DMS79 treated with DMSO at 0.1 percent for 48 hours (cell line): ENCODE measurements at places on chromosomes 3 and 15.

GRCh38 chr3:185699927-185700326, 113.8 kb downstream of the SENP2 start:
- DNase-seq: no peak

DNA sequence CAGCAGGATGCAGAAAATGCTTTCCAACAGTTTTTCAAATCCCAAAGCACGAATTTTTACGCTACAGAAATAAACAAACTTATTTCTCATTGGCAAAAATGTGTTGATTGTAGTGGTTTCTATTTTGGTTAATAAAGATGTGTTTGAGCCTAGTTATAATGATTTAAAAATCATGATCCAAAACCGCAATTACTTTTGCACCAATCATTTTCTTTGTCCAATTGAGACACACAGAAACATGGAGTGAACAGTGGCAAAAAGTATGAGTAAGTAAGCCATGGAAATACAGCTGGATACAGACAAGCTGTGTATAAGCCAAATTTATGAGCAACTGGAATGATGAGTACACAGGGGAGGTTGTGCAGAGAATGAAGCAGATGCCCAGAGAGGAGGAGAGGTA, 427.9 kb downstream of the NTRK3 start:
- DNase-seq: no peak

DNA sequence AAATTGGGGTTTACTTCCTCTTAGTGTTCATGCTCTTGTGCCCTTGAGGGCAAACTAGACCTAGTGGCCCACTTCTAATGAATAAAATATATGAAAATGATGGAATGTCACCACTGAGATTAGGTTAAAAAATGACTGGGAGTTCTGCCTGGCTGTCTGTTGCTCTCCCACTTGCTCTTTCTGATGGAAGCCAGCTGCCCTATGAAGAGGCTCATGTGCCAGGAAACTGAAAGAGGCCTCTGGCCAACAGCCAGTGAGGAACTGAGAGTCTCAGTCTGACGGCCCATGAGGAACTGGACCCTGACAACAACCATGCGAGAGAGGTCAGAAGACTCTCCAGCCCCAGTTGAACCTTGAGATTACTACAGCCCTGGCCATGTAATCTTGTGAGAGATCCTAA, 107.1 kb upstream of the FHIT start:
- DNase-seq: peak; percentile 36

DNA sequence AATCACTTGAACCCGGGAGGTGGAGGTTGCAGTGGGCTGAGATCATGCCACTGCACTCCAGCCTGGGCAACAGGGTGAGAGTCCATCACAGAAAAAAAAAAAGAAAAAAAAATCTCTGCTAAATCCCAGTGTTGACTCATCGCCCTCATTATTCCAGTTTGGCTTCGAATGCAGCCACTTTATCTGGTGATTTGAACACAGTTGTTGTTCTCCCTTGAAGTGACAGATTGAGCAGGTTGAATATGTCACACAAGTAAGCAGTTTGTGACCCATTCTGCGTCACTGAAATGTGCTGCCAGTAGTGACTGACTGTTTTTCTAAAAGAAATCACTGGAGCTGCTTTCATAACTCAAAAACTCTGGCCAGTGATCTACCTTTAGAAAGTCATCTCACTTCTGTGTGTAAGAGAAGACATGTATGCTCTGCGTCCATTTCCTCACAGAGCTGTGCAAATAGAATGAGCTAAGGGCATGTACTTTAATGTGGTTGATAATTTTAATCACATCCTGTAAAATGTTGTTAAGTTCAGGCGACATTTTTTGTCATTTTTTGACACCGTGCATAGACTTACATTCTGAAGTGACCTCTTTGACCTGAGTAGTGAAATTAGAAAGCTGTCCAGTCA, 12.5 kb downstream of the DOCK3 start:
- DNase-seq: no peak

DNA sequence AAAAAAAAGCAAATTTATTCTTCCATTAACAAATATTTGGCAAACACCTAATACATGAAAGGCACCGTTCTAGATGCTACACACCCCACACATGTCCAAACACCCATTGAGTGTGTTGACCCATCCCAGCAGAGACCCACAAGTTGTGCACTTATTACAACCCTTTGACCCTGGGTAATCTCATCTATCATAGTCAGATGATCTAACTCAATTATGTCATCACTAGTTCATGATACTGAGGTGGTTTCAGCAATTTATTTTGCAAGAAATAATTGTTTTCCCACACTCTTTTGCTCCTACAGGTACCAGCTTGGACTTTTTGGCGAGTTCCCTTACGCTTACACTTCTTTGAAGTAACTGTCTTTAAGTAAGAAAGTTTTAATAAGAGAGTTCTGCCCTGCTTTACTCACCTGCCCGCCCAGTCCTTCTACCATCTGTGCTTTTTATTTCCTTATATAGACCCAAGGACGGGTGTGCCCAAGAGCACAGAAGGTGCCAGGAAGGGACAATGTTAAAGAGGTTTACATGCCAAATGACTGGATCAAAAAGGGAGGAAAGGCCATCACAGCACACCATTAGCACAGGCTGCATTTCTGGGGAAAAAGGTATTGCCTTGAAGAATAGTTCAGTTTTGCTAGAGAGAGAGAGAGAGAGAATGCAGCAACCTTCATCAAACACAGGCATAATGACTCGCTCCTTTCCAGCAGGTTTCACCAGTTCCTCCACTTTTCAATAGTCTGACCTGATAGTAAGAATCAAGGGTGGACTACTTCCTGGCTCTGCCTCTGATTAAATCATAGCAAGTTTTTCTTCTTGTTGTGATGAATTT, 54.5 kb upstream of the ATP11B start:
- DNase-seq: no peak

GRCh38 chr3:25727316-25727715, 55.9 kb downstream of the NGLY1 start:
- no peak for DNase-seq

DNA sequence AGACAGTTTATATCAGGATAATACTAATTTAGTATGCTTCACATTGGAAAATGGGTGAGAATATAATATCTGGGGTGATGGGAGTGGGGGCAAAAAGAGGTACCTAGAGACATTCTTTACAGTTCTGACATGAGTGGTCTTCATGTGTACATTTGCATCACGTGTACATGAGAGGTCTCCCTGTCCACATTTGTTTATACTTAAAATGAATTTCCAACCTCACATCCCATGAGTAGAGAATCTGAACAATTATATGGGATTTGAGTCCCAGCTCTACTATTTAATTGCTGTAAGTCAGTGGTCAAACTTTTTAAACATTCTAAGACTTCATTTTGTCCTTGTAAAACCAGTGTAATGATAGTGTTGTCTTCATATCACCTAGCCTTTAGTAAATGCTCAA, 408.4 kb downstream of the NAALADL2 start:
- no peak for DNase-seq

GRCh38 chr3:100184948-100185570, 70.8 kb upstream of the FILIP1L start:
- DNase-seq: no peak

GRCh38 chr15:69480932-69481331, 28.3 kb downstream of the RPLP1 start:
- DNase-seq: no peak

- no peak for DNase-seq
These were observed 16.6 kb upstream of the KLF13 start for GRCh38 chr15:31309893-31310606.

GRCh38 chr3:13879946-13880810, at the start of gene WNT7A:
WNT7A (minus strand) TSS chr3:13880071; CDS start chr3:13879816, 255 bp downstream.
- DNase-seq: no peak

DNA sequence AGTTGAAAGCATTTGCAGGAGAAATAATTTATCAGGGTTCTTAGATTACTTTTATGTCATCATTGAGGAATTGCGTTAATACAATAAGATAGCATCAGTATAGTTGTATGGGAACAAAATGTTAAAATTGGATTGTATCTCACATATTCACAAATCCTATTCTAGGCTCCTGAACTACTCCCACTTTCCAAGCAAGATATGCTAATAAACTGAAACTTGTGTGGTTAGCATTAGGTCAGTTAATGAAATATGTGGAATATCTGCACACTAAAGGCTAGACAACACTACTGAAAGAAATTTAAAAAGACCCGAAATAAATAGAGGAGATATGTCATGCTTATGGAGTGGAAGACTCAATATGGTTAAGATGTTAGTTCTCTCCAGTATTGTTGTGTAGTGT, 272.7 kb downstream of the DOCK3 start:
- DNase-seq: no peak

DNA sequence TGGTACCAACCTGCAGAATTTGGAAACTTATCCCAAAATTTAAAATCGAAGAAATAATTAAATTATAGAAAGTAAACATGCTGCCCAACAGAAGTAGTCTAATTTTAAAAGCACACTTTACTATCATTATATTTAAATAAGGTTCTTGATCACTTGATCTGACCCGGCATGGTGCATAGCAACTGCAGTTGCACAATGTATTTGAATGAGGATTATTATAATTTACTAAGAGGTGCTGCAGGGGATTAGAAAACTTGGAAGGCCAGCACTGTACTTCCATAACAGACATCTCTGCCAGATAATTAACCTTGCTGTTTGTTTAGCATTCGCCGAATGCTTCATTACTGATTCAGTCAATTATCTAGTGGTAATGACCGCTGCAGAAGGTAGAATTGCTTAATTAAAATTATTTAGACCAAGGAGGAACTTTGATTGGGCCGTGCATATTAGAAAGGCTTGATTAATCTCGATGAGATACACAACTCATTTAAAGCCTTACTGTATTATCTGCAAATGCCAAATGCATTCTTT, 971.6 kb downstream of the ZPLD1 start:
- no peak for DNase-seq

- no peak for DNase-seq
These were observed 587.1 kb upstream of the ZNF717 start for GRCh38 chr3:76372497-76372896.

- peak; percentile 67 for DNase-seq
These were observed 1.0 kb downstream of the PAK2 start for GRCh38 chr3:196740481-196741248.

DNA sequence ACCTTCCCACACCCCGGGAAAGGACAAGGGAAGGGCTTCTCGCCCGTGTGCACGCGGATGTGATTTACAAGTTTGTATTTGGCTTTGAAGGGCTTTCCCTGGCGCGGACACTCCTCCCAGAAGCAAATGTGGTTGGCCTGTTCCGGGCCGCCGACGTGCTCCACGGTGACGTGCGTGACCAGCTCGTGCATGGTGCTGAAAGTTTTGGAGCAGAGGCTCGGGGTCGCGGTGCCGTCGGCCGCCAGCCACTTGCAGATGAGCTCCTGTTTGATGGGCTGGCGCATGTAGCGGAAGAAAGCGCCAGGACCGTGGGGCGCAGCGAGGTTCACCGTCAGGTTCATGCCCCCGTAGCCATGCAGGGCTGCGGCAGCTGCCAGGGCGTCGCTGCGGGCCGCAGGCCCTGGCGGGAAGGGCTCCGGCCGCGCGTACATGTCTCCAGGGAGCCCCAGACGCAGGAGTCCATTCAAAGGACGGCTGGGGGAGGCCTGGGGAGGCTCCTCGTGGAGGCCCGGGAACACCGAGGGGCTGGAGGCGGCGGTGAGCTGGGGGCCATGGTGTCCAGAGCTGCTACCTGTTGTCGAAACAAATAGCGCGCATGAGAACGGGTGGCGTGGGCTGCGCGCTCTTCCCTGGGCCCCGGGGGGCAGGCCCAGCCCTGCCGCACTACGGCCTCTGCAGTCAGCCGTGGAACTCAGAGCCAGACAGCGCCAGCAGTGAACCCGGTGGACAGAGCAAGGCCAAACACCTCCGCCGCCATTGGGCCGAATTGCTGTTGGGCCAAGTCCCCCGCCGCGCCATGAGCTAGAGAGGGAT, 10.2 kb downstream of the ZIC4 start:
- DNase-seq: no peak

DNA sequence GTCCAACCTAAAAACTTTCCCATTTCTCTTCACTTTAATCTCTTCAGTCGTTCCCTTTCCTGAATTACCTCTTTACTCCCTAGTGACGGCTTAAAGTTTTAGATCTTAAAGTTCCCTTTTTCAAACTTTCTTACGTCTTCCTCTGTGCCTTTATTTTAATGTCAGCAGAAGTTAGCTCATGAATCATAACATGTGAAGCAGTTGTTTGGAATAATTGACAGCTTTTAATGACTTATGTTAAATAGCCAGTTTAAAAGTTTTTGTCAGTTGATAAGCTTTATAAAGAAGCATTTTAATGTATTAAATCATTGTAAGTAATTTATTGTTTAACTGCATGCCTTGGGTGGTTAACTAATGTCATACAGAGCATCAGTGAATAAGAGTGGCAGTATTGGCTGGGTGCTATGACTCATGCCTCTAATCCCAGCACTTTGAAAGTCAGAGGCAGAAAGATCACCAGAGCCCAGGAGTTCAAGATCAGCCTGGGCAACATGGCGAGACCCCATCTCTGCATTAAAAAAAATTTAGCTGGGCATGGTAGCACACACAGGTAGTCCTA, 33.9 kb downstream of the PIK3CA start:
- no peak for DNase-seq

- no peak for DNase-seq
These were observed 14.6 kb upstream of the ARPP21 start for GRCh38 chr3:35624698-35625097.

GRCh38 chr3:187125319-187126031, 13.8 kb downstream of the RPL39L start:
- no peak for DNase-seq

GRCh38 chr15:91316126-91316525, 216.1 kb downstream of the SV2B start:
- DNase-seq: no peak

- DNase-seq: no peak
These were observed 524.3 kb downstream of the GBE1 start for GRCh38 chr3:81237181-81237580.

DNA sequence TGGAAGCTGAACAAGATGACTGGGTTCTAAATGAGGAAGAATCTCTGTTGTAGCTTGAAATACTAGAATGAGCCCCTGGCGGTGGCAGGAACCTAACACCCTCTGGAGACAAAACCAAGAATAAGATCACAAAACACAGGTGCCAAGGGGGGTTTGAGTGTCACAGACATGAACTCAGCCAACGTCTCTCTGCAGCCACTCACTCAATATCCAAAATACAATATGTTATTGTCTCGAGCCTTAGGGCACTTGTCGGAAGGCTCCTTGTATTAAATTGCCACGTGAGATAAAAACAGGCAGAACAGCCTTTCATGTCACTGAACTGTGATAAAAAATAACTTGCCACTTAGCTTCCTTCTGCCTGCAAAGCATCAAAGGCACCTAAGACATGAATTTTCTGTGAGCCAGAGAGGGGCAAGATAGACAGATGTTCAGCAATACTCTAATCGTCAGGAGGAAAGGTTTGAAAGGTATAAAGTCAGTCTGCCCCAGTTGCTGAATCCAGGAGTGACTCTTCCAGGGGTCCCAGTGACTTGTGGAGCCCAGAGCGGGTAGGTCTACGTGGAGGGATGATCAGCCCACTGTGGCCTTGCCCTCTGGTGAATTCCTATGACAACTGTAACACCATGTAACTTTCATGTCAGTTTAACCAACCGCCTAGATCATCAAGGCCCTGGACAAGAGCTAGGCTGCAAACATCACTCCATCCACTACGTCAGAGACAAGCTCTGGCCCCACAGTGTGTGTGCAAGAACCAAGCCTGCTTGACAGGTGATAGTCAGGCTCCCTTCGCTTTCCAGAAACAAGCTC, 165.2 kb downstream of the OSBPL10 start:
- no peak for DNase-seq

- peak; percentile 57 for DNase-seq
These were observed 81.4 kb downstream of the ARNT2 start for GRCh38 chr15:80485370-80486164.

GRCh38 chr3:114435386-114436115, 141.7 kb downstream of the TIGIT start:
- no peak for DNase-seq

- DNase-seq: no peak
These were observed 53.0 kb upstream of the INO80 start for GRCh38 chr15:41169086-41169485.

GRCh38 chr3:30350011-30350410, 256.4 kb upstream of the TGFBR2 start:
- DNase-seq: no peak
